ENCODE measurements at places on chromosomes 4 and X. TPM values are rescaled to one million over a fixed set of nuclear protein-coding genes. Genes with fewer than 3 reads are reported as not detected.
A peak's percentile ranks its signal among the peaks of the same experiment; 100 is the strongest.

- DNase-seq, result no peak
These were observed at the start of gene ANK2 for GRCh38 chr4:113049421-113050370. Gene ANK2, plus strand, starts transcription at chr4:113049653. Its CDS starts 76 bp downstream, at chr4:113049729.

GRCh38 chr4:112604589-112604988 lies 32.1 kb downstream of the ZGRF1 start:
- DNase-seq, result peak; percentile 34

DNA sequence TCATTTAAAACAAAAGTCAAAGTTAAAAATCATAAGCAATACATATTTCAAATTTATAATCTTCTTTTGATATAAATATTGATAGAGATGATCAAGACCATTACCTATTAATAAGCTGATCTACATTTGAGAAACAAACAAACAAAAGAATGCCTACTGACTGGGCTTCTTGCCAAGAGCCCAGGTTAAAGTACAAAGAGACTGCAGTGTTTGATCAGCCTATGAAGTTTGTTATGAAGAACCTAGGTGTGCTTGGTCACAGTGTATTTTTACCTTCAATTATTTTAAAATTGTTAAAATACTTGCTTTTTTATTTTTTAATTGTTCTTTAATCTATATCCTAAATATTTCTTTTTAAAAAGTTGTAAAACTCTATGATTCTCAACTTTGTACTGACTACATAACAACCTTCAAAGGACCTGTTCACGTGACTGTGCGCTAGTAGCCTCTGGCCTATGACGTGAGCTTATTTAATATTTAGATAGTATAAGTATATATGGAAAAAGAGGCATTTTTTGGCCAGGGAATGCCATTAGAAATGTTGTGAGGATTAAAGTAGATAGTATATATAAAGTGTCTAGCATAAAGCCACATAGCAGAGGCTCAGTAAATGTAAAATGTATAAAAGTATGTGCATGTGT lies 11.4 kb upstream of the SLC39A8 start:
- no peak for DNase-seq

Gene GAGE12H
- polyA plus RNA-seq, result not detected

DNA sequence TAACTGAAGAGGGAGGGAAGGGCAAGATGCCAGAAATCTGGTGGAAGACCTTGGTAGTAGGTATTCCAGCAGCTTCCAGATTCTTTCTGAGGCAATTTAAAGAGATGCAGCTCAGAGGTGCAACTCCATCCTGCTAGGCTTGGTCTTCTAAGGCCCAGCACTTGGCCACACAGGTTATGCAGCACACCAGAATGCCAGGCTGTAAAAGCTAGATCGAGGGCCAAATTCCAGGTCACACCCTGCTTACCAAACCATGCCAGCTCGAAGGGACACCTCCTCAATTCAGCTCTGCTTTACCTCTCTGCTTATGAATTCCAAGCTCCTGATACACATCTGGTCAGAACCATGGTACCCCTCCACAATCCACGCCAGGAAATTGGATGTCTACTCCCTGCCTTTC lies 19.8 kb upstream of the ATXN3L start:
- DNase-seq, result no peak

Gene MXD4
- 60.5 TPM for polyA plus RNA-seq

DNA sequence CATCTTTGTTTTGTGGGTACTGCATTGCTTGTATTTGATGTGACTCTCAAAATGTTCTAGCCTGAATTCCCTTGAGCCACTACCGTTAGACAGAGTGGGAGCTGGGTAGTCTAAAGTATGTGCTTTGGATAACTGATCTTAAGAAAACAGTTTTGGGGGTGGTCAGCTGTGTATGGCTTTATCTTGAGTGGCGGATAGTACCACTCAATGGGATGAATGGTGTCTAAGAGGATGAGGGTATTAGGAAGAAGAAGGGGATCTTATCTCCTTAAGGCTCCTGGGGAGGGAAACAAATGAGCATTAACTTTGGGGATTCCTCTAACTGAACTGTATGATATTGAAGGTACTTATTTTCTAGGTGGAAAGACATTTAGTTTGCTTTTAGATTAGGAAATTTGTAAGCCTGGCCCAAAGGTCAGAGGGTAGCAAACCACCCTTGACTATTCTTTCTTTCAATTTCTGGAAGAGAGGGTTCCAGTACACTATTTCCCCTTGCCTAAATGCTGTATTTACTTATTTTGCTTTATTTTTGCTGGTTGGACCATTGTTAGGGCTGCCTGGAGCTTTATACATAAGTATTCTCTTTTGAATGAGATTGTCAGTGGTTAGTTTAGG lies 11.3 kb downstream of the BMP2K start:
- DNase-seq, result no peak

DNA sequence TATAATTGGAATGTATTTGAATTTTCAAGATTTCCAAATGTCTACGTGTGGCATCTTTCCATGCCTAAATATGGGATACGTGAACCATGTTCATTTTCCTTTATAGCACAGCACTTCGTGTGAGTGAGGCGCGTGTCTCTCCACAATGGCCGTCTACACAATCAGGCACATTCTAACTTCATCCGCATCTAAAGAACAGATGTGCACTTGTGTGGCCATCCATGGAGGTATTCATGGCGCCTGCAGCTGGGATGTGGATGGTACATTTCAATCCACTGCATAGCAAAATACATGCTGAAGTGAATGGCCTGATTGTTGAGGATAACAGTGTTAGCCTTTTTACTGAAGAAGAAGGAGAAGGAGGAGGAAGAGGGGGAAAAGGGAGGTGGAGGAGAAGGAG lies 34.5 kb upstream of the TRIM2 start:
- no peak for DNase-seq

Gene FAM236C
- not detected for polyA plus RNA-seq

DNA sequence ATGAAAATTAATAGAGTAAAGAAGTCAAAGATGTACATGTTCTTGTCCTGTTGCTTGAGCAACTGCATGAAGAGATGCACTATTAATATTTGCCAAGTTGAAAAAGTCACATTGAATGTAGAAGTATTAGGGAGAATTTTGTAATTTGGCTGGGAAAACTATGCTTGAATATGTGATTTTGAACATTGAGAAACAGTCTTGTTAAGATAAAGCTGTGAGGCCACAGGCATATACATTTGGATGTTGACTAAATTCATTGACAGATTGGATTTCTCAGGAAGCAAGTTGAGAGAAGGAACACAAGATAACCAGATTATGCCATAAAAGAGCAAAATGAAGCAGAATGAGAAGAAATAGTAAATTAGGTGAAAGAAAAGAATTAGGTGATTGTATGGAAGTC lies 1777.5 kb upstream of the PCDH7 start:
- no peak for DNase-seq

DNA sequence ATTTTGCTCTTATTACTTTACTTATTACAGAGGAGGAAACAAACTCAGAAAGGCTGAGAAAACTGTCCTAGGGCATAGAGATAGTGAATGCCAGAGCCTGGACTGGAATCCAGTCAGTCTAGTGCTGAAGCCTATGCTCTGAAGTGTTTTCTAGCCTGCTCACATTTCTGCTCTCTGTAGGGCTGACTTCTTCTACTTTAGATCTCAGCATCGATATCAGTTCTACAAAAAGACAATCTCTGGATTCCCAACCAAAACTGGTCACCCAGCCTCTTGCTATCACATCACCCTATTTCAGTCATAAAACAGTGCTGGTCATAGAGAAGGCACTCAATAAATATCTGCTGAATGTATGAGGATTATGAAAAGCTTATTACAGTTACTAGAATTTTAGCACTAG lies 87.2 kb downstream of the FAM13A start:
- DNase-seq, result no peak

DNA sequence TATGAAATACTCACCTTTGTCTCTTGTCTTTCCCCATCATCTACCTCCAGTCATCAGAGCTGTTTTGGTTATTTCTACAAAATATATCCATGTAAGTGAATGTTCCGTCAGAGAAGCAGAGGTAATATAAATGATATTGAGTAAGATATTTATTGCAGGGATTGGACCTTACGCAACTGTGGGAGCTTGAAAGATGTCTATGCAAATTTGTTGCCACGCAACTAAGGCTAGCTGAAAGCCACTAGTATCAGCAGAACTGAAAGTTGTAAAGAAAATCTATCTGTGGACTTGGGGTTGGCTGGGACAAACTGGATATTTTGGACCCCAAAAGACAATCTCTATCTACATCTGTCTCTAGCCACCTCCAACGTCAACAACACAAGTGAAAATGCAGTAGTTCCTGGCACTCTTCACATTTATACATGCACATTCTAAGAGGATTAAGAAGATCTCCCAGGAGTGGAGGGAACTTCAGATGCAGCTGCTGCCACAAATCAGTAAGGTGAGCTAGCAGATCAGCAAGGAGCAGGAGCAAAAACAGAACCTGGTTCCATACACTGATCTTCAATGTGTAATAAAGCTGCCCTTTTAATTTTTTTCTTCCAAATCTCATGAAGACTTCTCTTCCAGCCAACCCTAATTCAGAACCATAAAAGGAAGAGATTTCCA lies 8.5 kb upstream of the CCSER1 start:
- no peak for DNase-seq

- DNase-seq, result no peak
These were observed 32.4 kb upstream of the SLC10A4 start for GRCh38 chr4:48450740-48451139.

GRCh38 chr4:114021451-114021850 lies 42.0 kb upstream of the ARSJ start:
- DNase-seq, result peak; percentile 64

Gene IQCM
- not detected for polyA plus RNA-seq

- no peak for DNase-seq
These were observed 159.4 kb upstream of the GPC4 start for GRCh38 chrX:133574716-133575115.

- DNase-seq, result no peak
These were observed 65.5 kb downstream of the CRMP1 start for GRCh38 chr4:5827108-5828004.

Gene SHROOM3
- polyA plus RNA-seq, result 35.8 TPM

GRCh38 chrX:39580043-39580442 lies 517.7 kb downstream of the BCOR start:
- no peak for DNase-seq

- no peak for DNase-seq
These were observed 186.6 kb downstream of the CPEB2 start for GRCh38 chr4:15188605-15189539.

Gene EFNB1
- polyA plus RNA-seq, result 37.7 TPM

Gene DGKQ
- polyA plus RNA-seq, result 4.2 TPM

DNA sequence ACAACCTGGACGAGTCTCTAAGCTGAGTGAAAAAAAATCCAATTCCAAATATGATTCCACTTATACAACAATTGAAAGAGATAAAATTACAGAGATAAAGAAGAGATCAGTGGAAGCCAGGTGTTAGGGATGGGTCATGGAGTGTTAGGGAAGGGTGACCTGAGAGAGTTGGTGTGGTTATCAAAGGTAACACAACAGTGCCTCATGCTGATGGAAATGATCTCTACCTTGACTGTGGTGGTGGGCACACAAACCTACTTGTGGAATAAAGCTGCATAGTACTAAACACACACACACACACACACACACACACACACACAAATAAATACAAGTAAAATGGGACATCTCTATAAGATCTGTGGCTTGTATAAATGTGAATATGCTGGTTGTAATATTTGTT lies 26.0 kb downstream of the BEND2 start:
- no peak for DNase-seq

Gene GPRASP2
- polyA plus RNA-seq, result 18.6 TPM

DNA sequence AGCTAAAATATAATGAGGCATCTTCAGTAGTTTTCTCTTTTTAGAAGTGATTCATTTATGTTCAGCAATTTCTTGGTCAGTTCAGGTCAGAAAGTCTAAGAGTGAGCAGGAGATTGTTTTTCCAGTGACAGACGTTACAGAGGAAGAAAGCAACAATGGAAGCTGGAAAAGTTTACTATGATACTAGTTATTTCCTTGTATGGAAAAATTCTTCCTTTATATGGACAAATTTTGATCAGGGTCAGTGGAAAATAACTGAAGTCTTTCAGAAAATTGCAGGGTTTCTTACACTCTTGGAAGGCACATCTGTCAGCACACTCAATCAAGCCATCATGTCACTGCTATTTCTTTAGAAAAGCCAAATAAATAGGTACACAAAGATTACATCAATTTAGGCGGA lies 1120.7 kb downstream of the FAT4 start:
- DNase-seq, result no peak

Gene ATP2B3
- 0.76 TPM for polyA plus RNA-seq

Gene ARL9
- polyA plus RNA-seq, result 0.08 TPM

- no peak for DNase-seq
These were observed 42.5 kb downstream of the TFDP3 start for GRCh38 chrX:133175605-133176004.

Gene TCEAL4
- polyA plus RNA-seq, result 85.6 TPM

Gene TLR7
- polyA plus RNA-seq, result 1.4 TPM

GRCh38 chrX:2492531-2493218 lies 8.1 kb downstream of the DHRSX start:
- DNase-seq, result no peak

DNA sequence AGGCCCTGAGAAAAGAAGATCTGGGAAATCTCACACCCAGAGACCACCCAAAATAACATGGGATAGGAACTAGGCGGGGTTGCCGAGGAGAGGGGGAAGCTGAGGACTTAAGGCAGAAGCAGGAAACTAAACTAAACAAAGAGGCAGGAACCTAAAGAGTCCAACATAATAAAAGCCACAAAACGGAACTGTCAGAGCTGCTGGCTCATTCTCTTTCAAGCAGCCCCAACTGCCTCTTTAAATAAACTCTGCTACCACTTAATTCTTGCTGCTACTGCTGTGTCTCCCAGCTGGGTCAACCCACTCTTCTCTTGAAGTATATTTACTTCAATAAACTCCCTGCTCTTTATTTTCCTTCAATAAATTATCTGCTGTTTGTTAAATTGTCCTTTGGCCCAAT lies 44.5 kb downstream of the MAGEB16 start:
- DNase-seq, result no peak

DNA sequence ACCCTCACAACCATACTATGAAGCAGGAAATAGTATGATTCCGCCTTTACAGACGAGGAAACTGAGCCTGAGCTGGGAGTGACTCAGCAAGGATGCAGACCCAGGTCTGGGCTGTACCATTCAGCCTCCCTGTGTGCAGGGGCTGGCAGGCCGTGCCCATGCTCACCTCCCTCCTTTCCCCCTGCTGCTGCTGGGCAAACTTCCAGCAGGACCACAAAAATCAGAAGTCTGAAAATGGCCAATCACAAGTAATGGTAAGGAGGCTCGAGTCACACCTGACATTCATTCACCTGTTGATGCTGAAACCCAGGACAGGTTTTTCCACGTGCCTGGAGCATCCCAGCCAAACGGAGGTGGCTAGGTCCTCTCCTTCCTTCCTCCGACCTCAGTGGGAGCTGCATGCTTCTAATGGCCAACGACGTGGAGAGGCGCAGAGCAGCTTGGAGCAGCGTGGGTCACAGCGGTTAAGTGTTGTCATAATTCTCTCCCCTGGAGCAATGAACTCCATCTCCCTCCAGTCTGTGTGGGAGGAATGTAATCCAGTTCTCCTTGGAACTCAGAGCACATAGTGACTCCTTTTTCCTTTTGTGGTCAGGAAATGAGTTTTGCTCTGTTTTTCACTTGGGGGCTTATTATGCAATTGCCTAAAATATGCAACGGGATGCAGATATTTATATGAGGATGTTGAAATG lies 371.7 kb downstream of the BCOR start:
- peak; percentile 62 for DNase-seq

Gene LNX1
- polyA plus RNA-seq, result 4.9 TPM

Gene TMSB15A
- polyA plus RNA-seq, result 16.9 TPM
